NCI-H748 treated with DMSO at 0.1 percent for 48 hours (cell line): ENCODE measurements at places on chromosomes 7 and 10.
A peak's percentile ranks its signal among the peaks of the same experiment; 100 is the strongest.

DNA sequence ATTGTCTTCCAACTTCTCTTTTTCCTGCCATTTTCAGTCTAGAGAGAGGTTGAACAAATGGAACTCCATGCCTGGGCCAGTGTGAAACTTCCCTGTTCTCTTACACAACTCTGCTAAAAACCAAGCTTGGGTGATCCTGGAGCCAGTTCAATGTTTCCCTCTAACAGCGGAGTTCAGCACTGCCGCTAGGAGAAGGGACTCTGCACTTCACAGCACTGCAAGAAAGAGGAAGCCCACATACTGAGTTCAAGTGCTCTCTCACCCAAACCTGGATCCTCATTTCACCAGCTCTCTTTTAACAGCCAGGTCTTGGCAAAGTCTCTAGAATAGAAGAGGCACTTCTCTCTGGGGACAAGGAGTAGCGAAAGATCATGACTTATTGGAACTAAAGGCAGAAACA lies 18.8 kb downstream of the FOXI2 start:
- DNase-seq: no peak

GRCh38 chr10:63464402-63465292 lies 1.1 kb downstream of the JMJD1C start:
- no peak for DNase-seq

- DNase-seq: no peak
Observed at GRCh38 chr7:73647725-73648592, 19.7 kb upstream of the VPS37D start.

DNA sequence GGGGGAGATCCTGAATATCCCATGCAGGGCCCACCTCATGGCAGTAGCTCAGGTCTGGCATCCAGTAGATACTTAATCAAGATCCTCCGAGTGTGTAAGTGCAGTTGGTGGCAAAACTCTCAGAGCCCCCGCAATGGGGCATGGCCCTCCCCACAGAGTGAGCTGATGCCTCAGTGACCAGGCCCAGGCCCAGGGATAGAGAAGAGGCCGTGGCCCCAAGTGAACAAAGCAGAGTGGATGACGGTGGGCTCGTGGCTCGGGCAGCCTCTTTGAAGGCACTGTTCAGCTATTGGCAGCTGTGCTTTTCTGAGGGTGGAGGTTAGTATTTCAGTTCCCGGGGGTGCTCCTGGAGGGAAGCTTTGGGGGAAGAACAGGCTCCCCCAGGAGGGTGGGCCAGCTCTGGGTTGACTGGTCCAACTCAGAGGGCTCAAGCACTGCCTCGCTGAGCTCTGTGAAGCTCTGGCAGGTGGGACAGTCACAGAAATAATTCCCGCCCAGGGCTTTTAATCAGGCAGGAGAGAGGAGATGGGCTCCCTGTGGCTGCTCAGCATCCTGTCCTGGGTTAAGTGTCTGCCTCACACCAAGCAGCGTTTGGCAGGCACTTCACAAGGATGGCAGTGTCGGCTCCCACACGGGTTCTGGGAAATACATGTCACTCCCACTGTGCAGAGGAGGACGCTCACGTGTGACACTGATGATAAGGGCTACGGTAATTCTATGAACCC lies 583.6 kb downstream of the TCERG1L start:
- no peak for DNase-seq

GRCh38 chr10:34102237-34102673 lies 712.8 kb downstream of the PARD3 start:
- no peak for DNase-seq

DNA sequence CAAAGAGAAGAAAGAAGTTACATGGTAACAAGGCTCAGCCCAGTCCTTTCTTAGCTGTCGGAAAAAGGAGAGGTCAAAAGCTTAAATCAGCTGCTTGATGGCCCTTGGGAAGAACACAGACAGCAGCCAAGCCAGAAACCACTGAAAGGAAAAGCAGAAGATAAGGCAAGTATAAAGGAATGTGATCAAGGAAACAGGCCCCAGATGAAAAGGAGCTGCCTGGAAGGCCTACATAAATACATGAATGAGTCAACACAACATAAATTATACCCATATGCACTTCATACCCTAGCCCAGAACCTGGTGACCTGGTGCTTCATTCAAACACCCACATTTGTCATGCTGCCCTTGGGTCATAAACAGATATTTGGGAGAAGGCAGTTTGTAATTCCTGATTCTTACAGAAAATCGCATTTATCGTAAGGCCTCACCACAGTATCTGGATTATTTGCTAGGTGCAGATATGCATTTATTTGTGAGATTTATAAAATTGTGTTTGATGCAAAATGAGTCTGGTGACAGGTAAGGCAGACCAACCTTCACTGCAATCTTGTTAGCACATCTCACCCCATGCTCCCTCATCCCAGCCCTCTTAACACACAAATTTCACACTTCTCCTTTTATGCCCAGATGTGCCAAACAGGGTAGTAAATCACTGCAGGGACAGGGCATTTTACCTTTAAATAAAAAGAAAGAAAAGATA lies 94.9 kb upstream of the KCNIP2 start:
- DNase-seq: no peak

- DNase-seq: no peak
Observed at GRCh38 chr10:34918776-34919315, 103.8 kb upstream of the PARD3 start.

DNA sequence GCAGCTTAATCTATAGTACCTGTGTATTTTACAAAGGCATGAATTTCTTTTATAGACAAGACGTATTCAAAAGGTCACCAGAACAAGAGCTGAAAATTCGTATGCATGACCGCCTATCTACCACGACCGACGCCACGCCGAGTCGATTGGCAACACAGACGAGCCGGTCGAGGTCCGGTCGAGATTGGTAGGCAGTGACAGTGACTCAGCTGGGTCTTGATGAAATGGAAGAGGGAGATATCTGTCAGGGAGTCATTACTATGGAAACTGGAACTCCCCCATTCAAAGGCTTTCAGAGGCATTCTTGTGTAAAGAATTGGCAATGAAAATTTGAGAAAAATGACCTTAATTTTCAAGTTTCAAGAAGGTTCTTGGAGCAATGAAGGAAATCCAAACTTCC lies 2.1 kb downstream of the ATP5MK start:
- no peak for DNase-seq

GRCh38 chr10:63114031-63114814 lies 18.9 kb upstream of the NRBF2 start:
- DNase-seq: no peak

- DNase-seq: no peak
Observed at GRCh38 chr10:122273966-122274545, 3.0 kb downstream of the BTBD16 start.

- no peak for DNase-seq
Observed at GRCh38 chr10:51960494-51960895, 261.1 kb upstream of the CSTF2T start.

GRCh38 chr10:131982185-131982756 lies 548 bp upstream of the BNIP3 start:
- DNase-seq: no peak

DNA sequence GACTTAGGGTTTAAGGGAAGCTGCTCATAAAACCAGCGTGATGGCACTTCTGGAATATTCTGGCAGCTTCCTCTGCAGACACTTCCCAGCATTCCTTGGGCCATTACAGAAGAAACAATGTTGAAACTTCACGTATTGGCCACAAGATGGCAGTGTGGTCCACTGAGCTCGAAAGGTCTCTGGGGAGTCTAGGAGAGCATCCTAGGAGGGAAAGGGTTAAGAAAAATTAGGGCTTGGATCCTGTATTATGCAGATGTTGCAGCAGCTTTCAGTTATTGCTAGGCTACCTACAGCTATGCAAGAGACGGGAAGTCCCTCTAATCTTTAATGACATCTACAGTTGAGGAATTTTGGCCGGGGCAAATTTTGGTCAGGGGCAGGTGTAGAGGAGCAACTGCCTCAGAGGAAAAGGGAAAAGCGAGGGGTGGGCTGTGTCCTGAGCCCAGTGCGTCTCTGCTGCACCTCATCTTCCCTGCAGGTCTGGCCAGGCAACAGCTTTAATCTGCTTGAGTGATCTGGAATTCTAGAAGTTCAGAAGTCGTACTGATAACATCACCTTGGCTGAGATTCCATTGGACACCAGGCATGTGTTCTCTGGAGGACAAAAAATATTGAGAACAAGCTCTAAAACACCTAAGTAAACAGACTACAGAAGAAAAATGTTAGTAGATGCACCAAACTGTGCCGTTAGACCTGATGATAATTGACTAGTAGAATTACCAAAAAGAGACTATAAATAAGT lies 220.8 kb upstream of the PRSS58 start:
- DNase-seq: peak; percentile 25

DNA sequence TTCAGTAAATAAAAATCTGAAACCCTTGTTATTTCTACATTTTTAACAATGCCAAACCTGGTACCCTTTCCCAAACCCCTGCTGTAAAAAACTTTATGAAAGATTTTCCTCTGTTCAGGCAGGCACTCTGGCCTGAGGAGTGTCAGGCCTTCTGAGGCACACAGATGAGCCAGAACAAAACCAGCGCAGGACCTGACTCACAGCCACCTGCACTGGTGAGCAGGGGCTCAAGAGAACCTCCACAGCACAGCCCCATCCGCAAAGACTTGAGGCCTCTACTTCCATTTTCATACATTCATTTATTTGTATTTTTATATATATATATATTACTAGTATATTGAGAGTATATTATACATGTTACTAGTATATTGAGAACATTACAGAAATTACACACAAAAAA lies 49.4 kb downstream of the COBL start:
- no peak for DNase-seq
